T follicular helper cell (primary cell): ENCODE measurements at places on chromosomes 1 and 21.

DNA sequence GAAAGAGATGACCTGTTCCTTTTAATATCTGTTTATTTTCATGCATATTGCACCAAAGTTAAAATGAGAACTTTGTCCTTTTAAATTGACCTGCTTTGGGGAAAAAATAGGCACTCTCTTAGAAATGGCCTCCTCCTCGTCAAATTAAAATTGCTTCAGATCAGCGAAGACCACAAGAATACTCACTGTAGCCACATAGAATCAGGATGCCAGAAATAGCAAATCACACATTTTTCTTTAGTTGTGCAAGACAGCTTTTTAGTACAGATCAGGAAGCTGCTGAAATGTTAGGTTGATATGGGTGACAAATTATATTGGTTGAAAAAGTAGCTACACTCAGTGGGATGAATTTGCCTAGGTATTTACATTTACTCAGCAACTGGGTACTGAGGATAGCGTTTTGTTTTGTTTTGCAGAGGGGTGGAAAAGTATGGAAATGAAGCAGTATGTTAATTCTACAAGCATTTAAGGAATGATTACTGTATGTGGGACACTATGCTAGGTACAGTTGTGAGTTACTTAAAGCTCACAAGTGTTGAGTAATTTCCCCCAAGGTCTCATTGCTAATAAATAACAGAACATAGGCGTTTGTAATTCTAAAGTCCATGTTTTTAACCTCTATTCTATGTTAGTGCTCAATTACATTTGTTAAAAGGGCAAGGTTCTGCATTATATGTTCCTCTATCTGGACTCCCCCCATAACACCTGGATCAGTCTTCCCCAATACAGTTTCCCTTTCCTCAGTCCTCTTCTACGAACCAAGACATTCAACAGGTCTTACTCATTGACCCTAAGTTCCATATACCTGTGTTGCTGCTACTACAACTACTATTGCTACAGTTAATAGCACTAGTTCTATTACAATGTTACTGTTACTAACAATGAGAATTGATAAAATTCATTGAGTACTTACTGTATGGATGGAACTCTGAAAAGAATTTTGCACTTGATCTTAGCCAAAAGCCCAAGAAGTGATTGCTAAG is 99.4 kb upstream of the S1PR1 start:
- DNase-seq: no peak

GRCh38 chr1:197144570-197145325 is 1.7 kb downstream of the ASPM start:
- no peak for DNase-seq

- no peak for DNase-seq
These were observed 34.6 kb downstream of the NR5A2 start for GRCh38 chr1:200062143-200062542.

DNA sequence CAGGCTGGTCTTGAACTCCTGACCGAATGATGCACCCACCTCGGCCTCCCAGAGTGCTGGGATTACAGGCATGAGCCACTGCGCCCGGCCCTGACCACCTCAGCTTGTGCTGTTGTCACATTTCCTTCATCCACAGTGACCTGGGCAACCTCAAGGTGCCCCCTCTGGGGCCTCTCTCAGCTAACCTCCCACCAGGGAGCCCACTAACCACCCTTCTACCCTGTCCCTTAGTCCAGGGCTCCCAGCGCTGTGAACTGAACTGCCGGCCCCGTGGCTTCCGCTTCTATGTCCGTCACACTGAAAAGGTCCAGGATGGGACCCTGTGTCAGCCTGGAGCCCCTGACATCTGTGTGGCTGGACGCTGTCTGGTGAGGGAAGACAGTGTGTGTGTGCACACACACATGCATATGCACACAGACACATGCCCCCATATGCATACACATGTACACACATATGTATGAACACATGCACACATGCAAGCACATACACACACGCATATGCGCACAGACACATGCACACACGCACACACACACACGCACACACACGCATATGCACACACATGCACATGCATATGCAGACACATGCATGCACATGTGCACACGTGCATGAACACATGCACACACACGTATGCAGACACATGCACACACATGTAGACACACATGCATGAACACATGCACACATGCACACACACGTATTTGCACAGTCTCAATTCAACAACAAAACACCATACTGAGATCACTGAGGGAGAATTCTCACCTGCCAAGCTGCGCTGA is 6.2 kb downstream of the ADAMTSL4 start:
- DNase-seq: no peak

DNA sequence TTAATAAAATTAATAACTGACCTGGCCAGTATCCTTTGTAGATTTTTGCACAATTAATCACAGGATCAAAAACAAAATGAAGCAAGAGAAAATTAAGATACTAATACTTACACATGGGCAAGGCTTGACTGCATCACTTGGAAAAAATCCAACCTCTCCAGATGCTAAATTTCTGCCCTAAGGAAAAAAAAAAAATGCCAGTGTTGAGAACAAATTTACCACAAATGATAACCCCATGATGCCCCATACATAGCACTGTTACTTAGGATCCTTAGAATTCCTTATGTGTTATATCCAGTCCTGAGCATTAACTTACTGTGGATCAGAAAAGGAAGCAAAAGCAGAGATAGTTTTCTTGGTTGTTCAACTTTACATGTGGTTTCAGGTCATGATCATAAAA is 347.5 kb downstream of the VAV3 start:
- DNase-seq: no peak

- no peak for DNase-seq
These were observed 74.2 kb downstream of the SSBP3 start for GRCh38 chr1:54331843-54332463.

- DNase-seq: no peak
These were observed 48.0 kb upstream of the IPO9 start for GRCh38 chr1:201780952-201781351.

DNA sequence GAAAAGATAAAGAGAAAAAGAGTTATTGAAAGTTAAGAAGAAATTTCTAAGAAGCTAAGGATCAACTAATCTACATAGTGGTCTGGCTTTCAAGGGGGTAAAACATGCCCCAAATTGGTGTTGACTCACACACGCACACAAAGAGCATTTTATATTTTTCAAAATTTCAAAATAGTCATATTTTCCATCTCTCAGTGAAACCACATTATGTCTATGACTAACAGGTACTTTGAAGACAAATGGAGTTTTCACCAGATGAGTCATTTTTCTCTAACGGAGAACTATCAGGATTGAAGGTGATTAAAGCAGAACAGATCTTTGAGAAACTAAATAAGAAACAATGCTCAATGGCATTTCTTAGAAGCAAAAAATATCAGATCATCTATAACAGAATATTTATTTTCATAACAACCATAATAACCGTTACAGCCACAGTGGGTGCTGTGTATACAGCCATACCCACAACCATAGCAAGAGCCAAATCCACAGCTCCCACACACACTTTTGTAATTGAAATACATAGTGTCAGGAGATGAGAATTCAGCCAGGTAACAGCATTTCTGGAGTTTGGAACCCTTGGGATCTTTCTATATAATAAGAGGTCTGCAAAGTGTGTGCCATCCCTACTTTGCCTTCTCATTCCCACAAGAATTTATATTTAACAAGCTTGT is at the start of gene KRTAP21-3:
Gene KRTAP21-3 (minus strand): TSS at position 539 of the 671 bp plus-strand sequence. CDS start 18 bp downstream, at position 521.
- DNase-seq: no peak

- no peak for DNase-seq
These were observed 5.2 kb upstream of the KISS1 start for GRCh38 chr1:204201348-204202040.

DNA sequence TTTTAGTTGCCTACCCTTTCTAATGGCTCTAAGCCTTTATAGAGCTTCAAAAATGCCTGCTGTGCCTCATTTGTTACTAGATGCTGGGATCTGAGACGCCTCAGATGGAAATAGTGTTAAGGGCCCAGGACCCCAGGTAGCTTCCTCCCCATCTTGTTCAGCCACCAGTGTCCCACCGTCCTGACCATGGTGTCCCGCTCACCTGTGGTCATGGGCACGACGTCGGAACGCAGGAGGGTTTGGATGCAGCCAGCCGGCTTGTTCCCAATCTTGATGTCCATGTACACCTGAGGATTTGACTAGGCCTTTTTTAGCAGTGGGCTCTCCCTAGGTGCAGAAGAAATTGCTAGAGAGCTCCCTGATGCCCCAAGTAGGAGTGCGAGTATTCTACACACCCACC is 31.1 kb downstream of the PABPC4 start:
- DNase-seq: no peak

DNA sequence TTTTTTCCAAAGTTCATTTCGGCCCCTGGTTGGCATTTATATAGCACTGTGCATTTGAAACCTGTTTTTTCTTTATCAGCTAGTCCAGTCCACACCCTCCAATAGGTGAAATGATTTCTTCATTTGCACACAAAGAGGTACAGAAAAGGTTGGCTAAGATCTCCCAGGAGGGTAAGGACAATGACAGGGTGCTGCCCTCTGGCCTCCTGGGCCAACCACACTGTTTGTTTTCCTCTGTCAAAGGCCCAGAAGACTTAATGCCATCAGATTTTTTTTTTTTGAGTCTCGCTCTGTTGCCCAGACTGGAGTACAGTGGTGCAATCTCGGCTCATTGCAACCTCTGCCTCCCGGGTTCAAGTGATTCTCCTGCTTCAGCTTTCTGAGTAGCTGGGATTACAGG is 70.1 kb upstream of the EFHD2 start:
- no peak for DNase-seq

GRCh38 chr1:215160351-215160750 is 77.8 kb downstream of the KCNK2 start:
- DNase-seq: no peak

DNA sequence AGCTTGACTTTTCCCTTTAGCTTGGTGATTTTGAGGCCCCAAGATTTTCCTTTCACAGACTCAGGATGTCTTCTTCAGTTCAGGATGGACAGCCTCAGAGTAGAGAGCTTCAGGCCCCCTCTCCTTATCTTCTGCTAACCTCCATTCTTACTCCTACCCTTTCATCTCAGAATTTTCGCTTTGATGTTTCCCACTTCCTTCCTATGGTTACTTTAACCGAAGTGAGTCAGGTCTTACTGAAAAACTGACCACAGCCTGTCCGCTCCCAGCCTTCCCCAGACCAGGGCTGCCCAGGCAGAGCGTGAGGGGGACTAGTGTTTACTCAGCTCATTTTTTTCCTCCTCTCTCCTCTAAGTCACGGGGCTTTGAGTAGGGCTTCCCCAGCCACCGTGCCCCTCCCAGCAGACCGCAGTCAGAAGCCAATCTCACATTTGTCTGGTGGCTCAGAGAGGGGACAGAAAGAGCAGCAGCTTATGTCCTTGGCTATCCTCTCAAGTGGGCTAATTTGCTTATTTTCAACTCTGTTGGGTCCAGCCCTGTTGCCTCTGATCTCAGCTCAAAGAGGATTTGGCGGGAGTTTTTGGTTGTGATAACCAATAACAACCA is 4.2 kb upstream of the IL19 start:
- DNase-seq: peak; percentile 47

DNA sequence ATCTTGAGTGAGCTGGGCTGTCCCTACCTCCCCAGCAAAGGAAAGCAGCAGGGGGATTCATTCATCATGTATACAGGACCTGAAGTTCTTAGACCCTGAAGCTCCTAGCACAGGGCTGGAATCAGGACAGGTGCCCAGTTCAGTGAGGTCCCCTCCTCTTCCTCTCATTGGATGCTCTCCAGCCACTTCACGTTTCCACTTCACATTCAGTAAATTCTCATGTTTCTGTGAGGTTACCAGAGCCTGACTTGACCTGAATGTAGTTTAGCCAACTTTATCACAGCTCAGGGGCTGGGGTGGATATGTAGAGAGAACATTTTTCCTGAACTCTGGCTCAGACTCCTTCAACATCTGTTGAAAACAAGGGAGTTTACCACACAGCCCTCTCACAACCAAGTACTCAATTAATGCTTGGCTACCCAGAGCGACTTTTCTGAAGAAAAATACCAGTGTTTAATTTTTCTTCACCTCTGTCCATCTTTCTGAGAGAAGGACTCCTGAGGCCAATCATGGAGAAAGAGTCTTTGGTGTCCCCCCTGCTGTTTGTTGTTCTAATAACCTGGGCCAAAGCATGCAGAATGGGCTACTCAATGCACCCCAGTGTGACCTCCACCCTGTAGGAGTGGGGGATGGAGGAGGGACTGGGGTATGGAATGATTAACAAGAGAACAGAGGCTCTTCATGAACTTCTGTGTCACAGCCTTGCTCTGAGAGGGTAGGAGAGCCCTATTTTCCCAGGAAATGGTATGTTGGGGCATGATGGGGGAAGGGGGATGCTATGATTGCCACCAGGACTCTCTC is 108.3 kb upstream of the FGGY start:
- no peak for DNase-seq

GRCh38 chr1:218501161-218501560 is 156.0 kb downstream of the TGFB2 start:
- no peak for DNase-seq

- DNase-seq: no peak
These were observed 54.9 kb upstream of the BACE2 start for GRCh38 chr21:41112740-41113692.

DNA sequence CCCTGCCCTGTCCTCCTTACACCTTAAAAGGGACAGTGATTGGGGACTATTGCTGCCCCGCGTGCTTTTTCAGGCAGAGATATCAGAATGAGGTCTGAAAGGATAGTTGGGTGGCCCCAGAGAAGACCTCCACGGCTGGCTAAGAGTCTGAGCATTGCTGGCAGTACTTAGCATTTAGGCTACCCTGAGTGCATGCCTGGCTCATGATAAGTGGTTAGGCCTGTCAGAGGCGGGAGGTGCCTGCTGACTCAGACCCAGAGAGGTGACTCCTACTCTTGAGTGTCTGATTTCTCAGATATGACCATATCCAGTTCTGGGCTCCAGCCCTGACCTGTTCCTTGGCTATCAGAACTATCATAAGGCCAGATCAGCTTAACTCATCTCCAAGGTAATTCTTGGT is 213.7 kb downstream of the PBX1 start:
- DNase-seq: no peak

DNA sequence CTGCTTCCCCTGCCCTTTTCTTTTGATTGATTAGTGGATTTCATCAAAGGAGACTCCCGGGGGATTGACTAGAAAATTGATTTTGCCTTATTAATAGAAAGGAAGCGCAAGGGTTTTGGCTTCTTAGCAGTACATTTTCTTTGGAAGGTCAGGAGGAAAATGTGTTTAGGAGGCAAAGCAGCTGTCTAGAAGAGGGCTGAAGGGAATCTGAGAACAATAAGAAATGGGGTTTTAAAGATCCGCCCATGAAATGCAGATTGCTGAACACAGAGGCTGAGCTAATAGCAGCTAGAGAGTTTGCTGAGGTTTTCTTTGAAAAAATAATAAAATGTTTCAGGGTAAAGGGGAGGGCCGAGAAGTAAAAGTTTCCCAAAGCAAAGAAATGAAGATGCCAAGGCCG is 4.9 kb downstream of the SERTAD4 start:
- DNase-seq: no peak
